T-cell (primary cell): ENCODE measurements at places on chromosomes 1 and 21. TPM values are rescaled to one million over a fixed set of nuclear protein-coding genes. Genes with fewer than 3 reads are reported as not detected.

DNA sequence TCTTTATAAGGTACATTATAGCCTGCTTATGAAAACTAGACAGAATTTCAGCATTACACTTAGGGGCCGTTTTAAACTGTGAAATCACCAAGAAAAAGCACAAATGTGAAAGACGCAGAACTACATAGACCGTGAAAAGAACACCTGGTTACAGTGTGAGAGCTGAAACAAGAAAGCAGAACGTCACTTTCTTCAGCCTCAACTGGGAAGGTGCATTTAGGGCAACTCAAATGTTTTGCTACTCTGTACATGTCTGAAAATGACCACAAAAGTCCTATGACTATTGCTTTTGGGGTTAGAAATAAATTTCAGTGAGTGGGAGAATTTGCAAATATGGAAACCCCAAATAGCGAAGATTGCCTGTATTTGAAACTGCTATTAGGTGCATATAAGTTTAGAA lies 268.7 kb downstream of the OLFM3 start:
- DNase-seq: no peak
- no peak overlapping the region for H3K4me3 ChIP-seq
- no peaks in the 10 kb centered on the region for H3K36me3 ChIP-seq
- no peaks in the 10 kb centered on the region for H3K4me1 ChIP-seq

- no peak for DNase-seq
- no peaks in the 10 kb centered on the region for H3K27me3 ChIP-seq
- H3K4me1 ChIP-seq: no peaks in the 10 kb centered on the region
- no peak overlapping the region for H3K4me3 ChIP-seq
- H3K36me3 ChIP-seq: no peaks in the 10 kb centered on the region
- H3K27ac ChIP-seq: no peak overlapping the region
Observed at GRCh38 chr1:56452027-56453011, 127.0 kb downstream of the PLPP3 start.

- H3K4me1 ChIP-seq: no peaks in the 10 kb centered on the region
- H3K36me3 ChIP-seq: no peaks in the 10 kb centered on the region
- DNase-seq: no peak
- H3K27me3 ChIP-seq: no peaks in the 10 kb centered on the region
- no peak overlapping the region for H3K27ac ChIP-seq
Observed at GRCh38 chr1:103267266-103267665, 158.9 kb upstream of the COL11A1 start.

GRCh38 chr1:234821840-234822239 lies 211.9 kb upstream of the IRF2BP2 start:
- H3K27me3 ChIP-seq: no peaks in the 10 kb centered on the region
- no peaks in the 10 kb centered on the region for H3K36me3 ChIP-seq
- no peak for DNase-seq
- no peaks in the 10 kb centered on the region for H3K4me1 ChIP-seq
- H3K4me3 ChIP-seq: no peak overlapping the region

GRCh38 chr1:153587314-153587713 lies 21.7 kb upstream of the S100A2 start:
- no peak for DNase-seq
- no peak overlapping the region for H3K4me3 ChIP-seq
- no peaks in the 10 kb centered on the region for H3K27me3 ChIP-seq
- no peaks in the 10 kb centered on the region for H3K36me3 ChIP-seq
- H3K4me1 ChIP-seq: no peaks in the 10 kb centered on the region

DNA sequence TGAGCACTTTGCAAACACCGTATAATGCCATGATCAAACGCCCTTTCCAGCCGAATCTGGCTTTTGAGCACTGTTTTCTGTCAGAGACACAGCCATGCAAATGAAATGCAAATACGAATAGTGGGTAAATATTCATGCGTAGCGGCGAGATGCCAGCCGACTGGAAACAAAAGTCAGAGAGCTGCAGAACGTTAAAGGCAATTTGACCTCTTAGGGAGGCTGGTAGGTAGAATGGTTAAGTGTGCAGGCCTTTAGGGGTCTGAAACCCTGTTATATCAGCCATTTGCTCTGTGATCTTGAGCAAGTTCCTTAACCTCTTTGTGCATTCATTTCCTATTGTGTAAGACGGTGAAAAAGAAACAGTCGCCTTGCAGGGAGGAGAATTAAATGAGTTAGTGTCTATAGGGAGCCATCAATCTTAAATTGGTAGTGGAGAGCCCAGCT lies 6.5 kb upstream of the SDHB start:
- no peak overlapping the region for H3K27ac ChIP-seq
- H3K4me1 ChIP-seq: no peaks in the 10 kb centered on the region
- H3K4me3 ChIP-seq: no peak overlapping the region
- no peak for DNase-seq

GRCh38 chr1:66248746-66249145 lies 285.2 kb upstream of the SGIP1 start:
- peaks cover 18% of the 10 kb centered on the region for H3K4me1 ChIP-seq
- H3K4me3 ChIP-seq: no peak overlapping the region
- no peak for DNase-seq
- H3K27ac ChIP-seq: no peak overlapping the region
- H3K36me3 ChIP-seq: no peaks in the 10 kb centered on the region
- H3K27me3 ChIP-seq: no peaks in the 10 kb centered on the region

GRCh38 chr1:156154317-156154749 lies 948 bp downstream of the SEMA4A start:
- H3K4me3 ChIP-seq: peak overlapping the region; percentile 24
- peaks cover 15% of the 10 kb centered on the region for H3K27me3 ChIP-seq
- peak overlapping the region; percentile 39 for H3K27ac ChIP-seq
- DNase-seq: no peak

GRCh38 chr1:154621875-154622274 lies 13.9 kb upstream of the ADAR start:
- no peak overlapping the region for H3K4me3 ChIP-seq
- peak overlapping the region; percentile 20 for H3K27ac ChIP-seq
- H3K4me1 ChIP-seq: peaks cover 18% of the 10 kb centered on the region
- H3K27me3 ChIP-seq: no peaks in the 10 kb centered on the region
- DNase-seq: no peak

The BROX gene
- total RNA-seq: 53.9 TPM

The LCE1F gene
- total RNA-seq: not detected

The DYNLT5 gene
- not detected for total RNA-seq

The SV2A gene
- 3.1 TPM for total RNA-seq

The ARMH1 gene
- 102 TPM for total RNA-seq

The HSF2BP gene
- total RNA-seq: 0.80 TPM

The MPL gene
- total RNA-seq: not detected

The UBASH3A gene
- 70.2 TPM for total RNA-seq

The AUNIP gene
- total RNA-seq: 0.35 TPM

The AMY1C gene
- not detected for total RNA-seq

The TEDDM1 gene
- not detected for total RNA-seq

The SHISA4 gene
- 0.38 TPM for total RNA-seq
